Stimulated activated CD4-positive, alpha-beta T cell treated with anti-CD3 and anti-CD28 coated beads, Interleukin-1b, Interleukin-23, amount 100 ng/mL, for 24 hours (primary cell): ENCODE measurements at places on chromosomes 12 and 14.

GRCh38 chr12:99282086-99282485 is 365.5 kb upstream of the GARIN6 start:
- no peak for DNase-seq

GRCh38 chr12:57716305-57716704 is 22.2 kb downstream of the AGAP2 start:
- no peak for DNase-seq

DNA sequence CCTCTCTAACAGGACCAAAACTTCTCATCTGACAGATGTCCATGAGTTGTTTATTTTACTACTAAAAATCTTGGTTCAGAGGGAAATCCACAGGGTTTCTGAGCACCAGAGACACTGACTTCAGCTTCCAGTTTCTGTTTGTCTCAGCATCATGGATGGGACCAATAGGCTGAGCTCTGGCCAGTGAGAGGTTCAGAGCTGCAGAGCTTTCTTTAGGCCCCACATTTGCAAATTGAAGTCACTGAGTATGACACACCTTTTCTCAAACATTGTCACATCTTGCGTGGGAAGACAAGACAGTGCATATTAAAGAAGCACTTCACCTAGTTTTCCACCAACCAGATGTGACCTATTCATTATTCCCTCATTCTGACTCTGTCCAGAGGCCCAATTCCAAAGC is 45.2 kb downstream of the RDH12 start:
- no peak for DNase-seq

GRCh38 chr12:2739832-2740641 is 54.7 kb upstream of the FKBP4 start:
- DNase-seq = no peak

- no peak for DNase-seq
These were observed 193.0 kb downstream of the TTC8 start for GRCh38 chr14:89017417-89017816.

DNA sequence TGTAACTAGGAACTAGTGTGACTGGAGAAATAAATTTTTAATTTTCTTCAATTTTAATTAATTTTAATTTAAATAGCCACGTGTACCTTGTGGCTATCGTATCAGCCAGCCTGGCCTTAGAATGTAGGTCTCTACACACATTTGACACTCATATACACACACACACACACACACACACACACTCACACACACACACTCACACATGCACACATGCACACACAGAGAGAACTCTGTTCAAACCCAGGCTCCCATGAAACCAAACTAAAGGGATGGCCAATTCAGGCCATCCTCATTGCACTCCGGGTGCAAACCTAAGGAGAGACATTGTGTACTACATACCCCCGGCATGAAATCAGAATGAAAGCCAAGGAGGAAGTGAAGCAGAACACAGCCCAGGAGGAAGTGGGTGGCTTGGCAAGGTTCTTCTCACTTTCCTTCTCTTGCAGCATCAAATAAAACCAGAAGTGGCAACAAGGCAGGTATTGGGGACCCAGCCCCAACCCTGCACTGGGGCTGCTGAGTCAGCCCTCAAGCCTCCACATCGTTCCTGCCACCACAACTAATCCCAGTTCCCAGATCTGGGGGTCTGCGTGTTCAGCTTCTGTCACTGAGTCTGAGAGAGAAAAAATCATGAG is 26.2 kb upstream of the CHPT1 start:
- DNase-seq = no peak
